Stimulated activated naive CD8-positive, alpha-beta T cell treated with anti-CD3 and anti-CD28 coated beads, Interleukin-15, amount 100 ng/mL, for 72 hours (primary cell): ENCODE measurements at places on chromosomes 3 and 15.

DNA sequence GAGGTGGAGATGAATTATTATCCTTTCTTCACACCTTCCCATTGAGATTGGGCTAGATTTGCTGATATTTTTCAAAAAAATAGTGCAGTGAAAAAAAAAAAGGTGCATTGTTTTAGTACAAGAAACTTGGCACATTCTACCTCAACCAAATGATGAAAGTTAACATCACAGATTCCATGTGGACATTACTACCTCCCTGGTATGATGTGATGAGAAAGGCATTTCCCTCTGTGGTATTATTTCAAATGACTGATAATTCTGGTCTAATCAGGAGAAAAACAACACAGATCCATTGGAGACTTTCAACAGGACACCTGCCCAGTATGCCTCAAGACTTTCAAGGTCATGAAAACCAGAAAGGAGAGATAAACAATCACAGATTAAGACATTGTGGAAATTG, 313.4 kb downstream of the BCHE start:
- no peak for DNase-seq

- DNase-seq = no peak
These were observed 44.9 kb upstream of the PLXNA1 start for GRCh38 chr3:126937973-126938372.

- no peak for DNase-seq
These were observed 248.3 kb downstream of the WDR72 start for GRCh38 chr15:53511175-53511574.

DNA sequence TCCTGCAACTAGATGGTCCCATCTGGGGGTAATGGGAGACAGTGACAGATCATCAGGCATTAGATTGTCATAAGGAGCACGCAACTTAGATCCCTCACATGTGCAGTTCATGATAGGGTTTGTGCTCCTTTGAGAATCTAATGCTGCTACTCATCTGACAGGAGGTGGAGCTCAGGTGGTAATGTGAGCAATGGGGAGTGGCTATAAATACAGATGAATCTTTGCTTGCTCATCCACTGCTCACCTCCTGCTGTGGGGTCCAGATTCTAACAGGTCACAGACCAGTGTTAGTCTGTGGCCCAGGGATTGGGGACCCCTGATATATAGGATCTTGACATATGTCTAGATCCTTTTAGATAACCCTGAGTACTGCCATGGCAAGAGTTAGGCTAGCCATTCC, 52.7 kb downstream of the RASGRF1 start:
- no peak for DNase-seq

- DNase-seq = no peak
These were observed 1.3 kb downstream of the TOP2B start for GRCh38 chr3:25663347-25663868.

GRCh38 chr15:85849946-85850345, 55.2 kb upstream of the KLHL25 start:
- DNase-seq = no peak

DNA sequence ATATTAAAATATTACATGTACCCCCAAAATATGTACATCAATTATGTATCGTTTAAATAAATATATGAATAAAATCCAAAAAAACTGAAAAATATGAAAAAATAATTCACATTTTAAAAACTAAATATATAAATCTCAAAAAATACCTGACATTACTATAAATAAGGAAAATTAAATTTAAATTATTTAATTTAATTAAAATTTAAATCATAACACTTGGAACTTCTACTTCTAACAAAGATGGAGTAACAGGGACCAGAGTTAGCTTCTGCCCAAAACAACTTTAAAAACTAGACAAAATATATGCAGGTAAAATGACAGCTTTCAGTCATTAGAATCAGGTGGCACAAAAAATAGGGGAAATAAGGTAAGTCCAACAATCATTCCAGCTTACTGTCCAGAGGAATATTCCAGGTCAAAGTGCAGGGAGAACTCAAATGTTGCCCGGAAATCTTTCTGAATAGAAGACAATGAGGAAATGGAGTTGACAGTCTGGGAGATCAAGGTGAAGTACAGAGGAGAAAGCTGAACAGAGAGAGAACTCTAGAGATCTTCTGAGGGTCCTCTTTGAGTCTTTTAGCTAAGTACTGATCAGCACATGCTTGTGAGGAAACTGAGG, 207.7 kb upstream of the ATP11B start:
- no peak for DNase-seq

DNA sequence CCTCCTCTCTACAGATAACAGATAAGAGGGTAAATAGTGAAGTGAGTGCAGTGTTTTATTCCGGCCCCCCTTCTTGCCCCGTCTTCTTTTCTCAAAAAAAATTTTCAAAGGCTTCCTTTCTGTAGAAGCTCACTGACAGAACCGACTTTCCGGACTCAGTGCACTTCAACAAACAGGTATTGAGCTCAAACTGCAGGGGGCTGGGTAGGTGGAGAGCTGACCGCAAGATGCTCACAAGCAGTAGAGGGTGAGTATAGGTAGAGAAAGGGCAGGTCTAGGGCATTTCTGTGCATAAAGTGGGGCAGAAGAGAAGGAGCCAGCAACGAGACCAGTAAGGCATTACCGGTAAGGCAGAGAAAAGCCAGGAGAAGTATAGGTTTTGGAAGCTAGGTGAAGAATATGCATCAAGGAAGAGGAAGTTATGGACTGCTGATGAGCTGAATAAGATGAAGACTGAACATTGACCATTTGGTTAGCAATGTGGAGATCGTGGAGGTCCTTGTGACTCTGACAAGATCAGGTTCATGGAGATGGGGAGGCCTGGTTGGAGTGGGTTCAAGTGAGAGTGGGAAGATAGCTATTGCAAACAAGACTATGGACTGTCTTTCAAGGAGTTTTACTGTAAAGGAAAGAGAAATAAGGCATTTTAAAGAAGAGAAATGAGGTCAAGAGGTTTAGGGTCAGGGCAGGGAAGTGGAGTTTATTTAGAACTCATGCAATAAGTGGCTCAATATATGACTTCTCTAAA, 97.4 kb downstream of the ST6GAL1 start:
- peak; percentile 62 for DNase-seq

DNA sequence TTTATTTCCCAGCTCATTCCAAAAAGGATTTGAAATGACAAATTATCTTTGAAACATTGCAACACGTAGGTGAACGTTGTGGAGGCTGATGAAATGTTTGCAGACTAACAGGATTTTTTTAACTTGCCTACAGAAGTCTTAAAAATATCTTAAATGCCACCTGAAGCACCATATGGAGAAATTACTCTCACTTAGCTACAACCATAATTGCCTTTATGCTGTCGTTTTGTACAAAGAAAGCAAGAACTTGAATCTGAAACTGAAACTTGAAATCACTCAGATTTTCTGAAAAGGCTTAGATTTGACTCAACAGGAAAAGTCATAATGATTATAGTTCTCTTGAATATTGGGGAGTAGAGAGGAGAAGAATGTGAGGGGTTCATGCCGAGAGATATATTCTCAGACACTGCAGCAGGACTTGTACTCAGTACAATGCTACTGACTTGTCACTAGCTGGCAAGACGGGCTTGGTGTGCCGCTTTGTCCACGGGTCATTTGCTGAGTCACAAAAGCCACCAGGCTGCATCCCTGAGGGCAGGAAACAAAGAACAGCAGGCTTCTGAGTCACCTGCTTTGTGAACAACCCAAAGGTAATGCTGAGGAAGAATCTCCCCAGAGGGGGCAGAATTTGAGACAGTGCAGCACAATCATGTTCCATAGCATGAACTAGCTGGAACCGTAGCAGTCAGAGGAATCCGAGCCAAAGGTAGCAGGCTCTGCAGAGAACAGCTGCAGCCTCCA, 7.1 kb upstream of the FMN1 start:
- DNase-seq = peak; percentile 57

DNA sequence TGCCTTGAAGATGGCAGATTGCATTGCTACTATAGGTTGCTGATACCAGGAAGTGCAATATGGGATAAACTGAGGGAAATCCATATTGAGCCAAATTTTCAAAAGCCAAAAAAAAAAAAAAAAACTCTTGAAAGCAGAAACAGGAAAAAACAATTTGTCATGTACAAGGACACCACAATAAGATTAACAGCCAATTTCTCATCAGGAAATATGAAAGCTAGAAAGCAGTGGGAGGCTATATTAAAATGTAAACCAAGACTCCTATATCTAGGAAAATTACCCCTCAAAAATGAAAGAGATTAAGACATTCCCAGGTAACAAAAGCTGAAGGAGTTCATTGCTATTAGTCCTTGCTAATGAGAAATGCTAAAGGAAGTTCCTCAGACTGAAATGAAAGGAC, 462.8 kb upstream of the DPH6 start:
- DNase-seq = no peak

DNA sequence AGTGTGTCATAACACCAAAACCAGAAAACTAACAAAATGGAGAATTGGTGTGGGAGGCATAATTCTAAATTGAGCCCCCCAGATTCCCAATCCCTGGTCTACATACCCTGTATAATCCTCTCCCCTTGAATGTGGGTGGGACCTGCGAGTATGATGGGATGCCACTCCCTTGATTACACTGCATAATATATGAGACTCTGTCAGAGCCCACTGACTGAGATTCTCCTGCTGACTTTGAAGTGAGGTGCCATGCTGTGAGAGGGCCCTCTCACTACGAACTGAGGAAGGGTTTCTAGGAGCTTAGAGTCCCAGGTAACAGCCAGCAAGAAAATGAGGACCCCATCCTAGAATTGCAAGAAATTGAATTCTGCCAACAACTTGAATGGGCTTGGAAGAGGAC, 49.5 kb downstream of the GPR176 start:
- DNase-seq = no peak

- peak; percentile 63 for DNase-seq
These were observed 9.2 kb downstream of the EIF3J start for GRCh38 chr15:44545913-44546802.

DNA sequence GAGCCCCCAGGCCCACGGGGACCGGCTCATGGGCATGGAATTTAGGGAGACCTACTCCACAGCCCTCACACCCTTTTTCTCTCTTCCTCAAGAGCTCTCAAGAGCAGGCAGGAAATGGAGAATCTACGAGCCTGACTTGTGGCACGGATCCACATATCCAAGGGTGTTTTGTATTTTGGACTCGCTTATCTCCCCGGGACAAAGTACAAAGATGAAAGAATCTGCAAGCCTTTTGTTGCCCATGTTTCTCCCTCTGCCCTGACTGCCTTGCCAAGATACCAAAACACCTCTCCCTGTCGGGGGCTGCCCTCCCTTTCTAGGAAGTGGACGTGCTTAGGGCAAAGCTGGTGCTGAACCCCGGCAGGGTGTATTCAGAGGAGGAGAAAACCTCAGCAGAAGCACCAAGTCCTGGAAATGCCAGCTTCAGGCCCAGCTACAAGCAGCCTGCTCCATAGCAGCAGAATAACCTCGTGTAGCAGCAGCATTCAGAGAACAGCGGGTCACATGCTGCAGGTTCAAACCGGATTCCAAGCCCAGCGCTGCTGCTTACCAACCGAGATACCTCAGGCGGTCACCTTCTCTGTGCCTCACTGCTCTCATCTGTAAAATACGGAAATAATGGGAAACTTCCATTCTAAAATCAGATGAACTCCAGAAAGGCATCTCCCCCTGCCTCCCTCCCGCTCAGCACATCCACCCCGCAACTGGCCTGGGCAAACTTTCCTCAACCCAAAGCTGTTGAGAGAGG, 35.2 kb downstream of the DNASE1L3 start:
- DNase-seq = no peak

GRCh38 chr3:10570196-10570946, 65.0 kb upstream of the ATP2B2 start:
- no peak for DNase-seq

DNA sequence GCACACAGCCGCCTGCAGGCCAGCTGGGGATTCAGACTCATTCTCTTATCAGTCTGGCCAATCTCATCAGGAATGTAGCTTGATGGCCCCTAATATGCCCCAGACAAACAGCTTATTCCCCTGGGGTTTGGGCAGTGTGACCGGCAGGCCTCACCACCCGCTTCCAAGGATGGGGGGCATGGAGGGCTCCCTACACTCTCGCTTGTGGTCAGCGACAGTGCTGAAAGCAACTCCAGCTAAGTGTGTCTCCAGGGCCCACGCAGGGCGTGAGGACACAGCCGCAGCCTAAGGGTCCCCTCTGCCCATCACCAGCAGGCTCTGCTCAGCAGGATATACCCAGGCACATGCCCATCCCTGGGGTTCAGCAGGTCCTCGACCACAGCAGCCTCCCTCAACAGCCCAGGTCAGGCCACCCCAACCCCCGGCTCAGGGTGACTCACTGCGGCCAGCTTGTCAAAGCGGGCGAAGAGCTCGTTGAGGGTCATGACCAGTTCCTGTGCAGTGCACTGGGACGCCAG, 116.7 kb downstream of the ADCY5 start:
- no peak for DNase-seq

- no peak for DNase-seq
These were observed 345.1 kb downstream of the PLOD2 start for GRCh38 chr3:145815707-145816413.

DNA sequence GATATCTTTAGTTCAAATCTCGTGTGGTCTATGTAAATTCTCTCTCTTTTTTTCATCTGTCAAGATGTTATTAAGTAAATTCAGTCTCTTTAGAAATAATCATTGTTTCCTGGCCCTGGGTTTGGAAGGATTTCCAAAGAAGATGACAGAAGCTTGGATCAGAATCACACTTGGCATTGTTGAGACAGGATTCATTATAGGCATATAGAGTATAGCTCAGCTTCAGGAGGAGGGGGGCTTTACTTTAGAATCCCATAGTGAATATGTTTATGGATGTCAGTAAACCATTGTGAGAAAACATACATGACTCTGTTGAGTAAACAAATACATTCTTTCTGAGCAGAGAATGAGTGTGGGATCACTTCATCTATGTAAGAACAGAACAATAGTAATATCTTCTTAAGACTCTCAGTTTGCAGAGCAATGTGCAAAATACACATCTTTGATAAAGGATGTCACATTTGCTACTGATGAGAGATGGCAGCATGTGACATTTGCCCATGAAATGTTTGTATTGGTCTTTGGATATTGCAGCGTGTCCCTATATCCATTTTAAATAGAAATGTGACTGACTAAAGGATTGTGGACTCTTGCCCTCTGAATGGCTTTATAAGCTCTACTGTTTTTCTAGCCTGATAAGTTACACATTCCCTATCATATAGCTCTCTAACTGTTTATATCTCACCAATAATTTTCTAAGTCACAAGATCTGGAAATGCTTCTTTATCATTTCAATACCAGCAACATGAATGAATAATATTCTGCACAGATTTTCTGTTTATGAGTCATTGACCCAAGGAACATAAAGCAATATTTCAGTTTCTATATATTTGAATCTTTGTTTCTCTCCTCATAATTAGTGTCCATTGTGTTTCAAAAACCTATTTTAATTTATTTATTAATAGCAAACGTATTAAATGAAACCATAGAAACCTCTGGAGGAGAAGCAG, 95.6 kb upstream of the THRB start:
- DNase-seq = no peak

DNA sequence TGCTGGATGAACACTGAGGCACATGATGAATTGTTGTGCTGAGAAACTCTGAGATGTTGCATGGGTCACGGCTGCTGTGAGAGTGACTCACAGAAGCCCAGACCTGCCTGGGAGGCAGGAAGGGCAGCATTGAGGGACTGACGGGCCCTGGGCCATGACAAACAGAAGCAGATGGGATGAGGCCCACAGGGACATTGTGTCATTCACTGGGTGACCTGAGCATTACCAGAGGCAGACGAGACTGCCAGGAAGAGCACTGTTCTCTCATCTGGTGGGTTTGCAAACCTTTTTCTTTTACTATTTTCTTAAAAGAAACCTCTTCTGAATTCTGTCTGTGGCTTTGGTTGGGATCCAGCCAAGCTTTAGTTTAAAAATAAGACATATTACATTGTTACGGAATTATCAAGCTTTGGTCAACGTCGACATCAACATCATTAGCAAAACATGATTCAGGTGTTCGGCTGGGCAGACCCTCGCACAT, 67.8 kb downstream of the BDH1 start:
- no peak for DNase-seq
